Left ventricle myocardium inferior (tissue), 1 donor: ENCODE measurements at places on chromosomes 12 and 14. TPM values are rescaled to one million over a fixed set of nuclear protein-coding genes. Genes with fewer than 3 reads are reported as not detected.
A peak's percentile ranks its signal among the peaks of the same experiment; 100 is the strongest.

Gene SERPINA6
- total RNA-seq, result not detected

Gene RPGRIP1
- total RNA-seq, result 0.30 TPM

- peak overlapping the region; percentile 72 for H3K27ac ChIP-seq
- H3K4me1 ChIP-seq, result peaks cover 50% of the 10 kb centered on the region
- no peak overlapping the region for H3K4me3 ChIP-seq
- no peak for DNase-seq
- no peaks in the 10 kb centered on the region for H3K27me3 ChIP-seq
These were observed 109.5 kb downstream of the AEBP2 start for GRCh38 chr12:19548834-19549233.

DNA sequence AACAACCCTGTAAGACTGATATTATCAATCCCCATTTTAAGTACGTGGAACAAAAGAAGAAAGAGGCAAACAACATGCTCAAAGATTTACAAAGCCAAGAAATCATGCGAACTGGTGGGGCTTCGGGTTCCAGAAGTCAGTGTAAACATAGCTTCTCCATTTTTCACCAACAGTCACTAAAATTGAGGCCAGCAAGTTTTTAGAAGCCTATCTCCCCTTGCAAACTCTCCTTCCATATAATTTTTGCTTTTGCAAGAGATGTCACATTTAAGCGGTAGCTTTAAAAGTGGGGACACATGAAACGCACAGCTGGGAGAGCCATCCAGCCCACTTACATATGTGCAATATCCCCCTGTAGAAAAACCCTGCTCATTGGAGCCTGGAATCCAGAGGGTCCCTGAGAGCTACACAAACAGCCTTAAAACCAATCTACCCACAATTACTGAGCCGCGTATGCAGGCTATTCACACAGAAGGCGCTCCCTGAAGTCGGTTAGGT, 797 bp downstream of the SLC11A2 start:
- peak overlapping the region; percentile 89 for H3K27ac ChIP-seq
- peak overlapping the region; percentile 89 for H3K4me3 ChIP-seq
- H3K27me3 ChIP-seq, result no peaks in the 10 kb centered on the region
- H3K36me3 ChIP-seq, result no peaks in the 10 kb centered on the region
- peaks cover 43% of the 10 kb centered on the region for H3K4me1 ChIP-seq
- DNase-seq, result no peak

DNA sequence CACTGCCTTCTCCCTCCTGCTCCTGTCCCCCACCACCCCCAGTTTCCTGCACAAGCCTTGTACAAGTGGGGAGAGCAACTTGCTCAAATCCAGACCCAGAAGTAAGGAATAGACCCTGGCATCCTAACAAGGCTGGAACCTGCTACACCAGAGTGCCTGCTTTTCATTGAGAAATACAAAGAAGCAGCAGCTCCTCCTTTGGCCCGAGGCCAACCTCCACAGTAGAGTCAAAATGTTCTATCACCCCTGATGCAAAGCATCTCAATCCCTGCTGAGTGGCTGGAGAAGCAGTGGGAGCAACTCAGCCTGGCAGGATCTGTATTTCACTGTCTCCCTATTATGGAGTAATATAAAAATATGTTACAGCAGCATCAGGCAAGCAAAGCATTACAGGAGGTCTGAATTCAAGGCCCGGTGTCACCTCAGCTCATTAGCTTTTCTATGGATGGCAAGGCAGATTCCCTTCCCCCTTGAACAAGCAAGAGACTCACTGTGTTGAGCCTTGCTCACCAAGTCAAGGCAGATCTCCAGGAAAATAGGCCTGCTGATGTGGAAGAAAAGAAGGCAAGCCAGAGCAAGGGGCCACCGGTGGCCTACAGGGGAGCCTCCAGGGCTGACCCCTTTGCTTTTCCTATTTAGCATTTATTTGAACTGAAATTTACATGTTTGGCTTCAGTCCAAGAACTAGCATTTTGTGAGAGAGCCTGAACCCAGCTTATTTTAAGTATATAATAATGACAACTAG, 186.3 kb upstream of the EGLN3 start:
- peaks cover 15% of the 10 kb centered on the region for H3K4me1 ChIP-seq
- H3K27ac ChIP-seq, result no peak overlapping the region
- H3K4me3 ChIP-seq, result no peak overlapping the region
- no peaks in the 10 kb centered on the region for H3K27me3 ChIP-seq
